ENCODE measurements at places on chromosomes 13 and 19. TPM values are rescaled to one million over a fixed set of nuclear protein-coding genes. Genes with fewer than 3 reads are reported as not detected.

GRCh38 chr19:31337008-31337914, 12.0 kb downstream of the TSHZ3 start:
- no peak overlapping the region for H3K4me3 ChIP-seq
- DNase-seq: peak; percentile 2
- H3K27me3 ChIP-seq: no peaks in the 10 kb centered on the region
- peaks cover 36% of the 10 kb centered on the region for H3K4me1 ChIP-seq

- H3K36me3 ChIP-seq: no peaks in the 10 kb centered on the region
- H3K4me1 ChIP-seq: peaks cover 25% of the 10 kb centered on the region
- H3K4me3 ChIP-seq: peak within 1 kb of the TSS; percentile 41
- DNase-seq: peak; percentile 70
- peak within 1 kb of the TSS; percentile 43 for H3K27ac ChIP-seq
Measured at GRCh38 chr19:46471116-46471733, at the start of gene PNMA8A. PNMA8A (minus strand) TSS chr19:46471563; CDS start chr19:46471035, 528 bp downstream.

The MAG gene
- total RNA-seq: 0.50 TPM

The ZNF723 gene
- total RNA-seq: not detected

DNA sequence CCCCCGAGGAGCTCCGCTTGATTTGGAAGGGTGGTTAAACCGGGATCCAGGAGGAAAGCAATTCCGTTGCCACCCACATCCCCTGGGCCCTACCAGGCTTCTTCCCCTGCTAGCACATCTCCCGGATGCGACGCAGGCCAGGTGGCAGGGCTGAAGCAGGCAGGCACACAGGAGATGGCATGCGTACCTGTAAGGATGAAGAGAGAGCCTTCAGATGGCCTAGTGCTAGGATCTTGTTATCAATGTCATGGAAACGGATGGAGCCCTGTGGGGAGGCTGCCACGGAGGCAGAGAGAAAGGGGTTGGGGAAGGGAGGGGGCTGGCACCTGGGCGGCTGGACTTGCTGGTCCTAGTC, 8.5 kb upstream of the SOX1 start:
- no peak overlapping the region for H3K27ac ChIP-seq
- no peaks in the 10 kb centered on the region for H3K36me3 ChIP-seq
- DNase-seq: no peak
- peaks cover 88% of the 10 kb centered on the region for H3K27me3 ChIP-seq
- no peaks in the 10 kb centered on the region for H3K4me1 ChIP-seq

- no peak overlapping the region for H3K4me3 ChIP-seq
- H3K4me1 ChIP-seq: peaks cover 18% of the 10 kb centered on the region
- no peaks in the 10 kb centered on the region for H3K36me3 ChIP-seq
- H3K27me3 ChIP-seq: peaks cover 4% of the 10 kb centered on the region
Measured at GRCh38 chr19:30671622-30672051, 299.5 kb downstream of the ZNF536 start.

The TRPM4 gene
- 6.8 TPM for total RNA-seq

DNA sequence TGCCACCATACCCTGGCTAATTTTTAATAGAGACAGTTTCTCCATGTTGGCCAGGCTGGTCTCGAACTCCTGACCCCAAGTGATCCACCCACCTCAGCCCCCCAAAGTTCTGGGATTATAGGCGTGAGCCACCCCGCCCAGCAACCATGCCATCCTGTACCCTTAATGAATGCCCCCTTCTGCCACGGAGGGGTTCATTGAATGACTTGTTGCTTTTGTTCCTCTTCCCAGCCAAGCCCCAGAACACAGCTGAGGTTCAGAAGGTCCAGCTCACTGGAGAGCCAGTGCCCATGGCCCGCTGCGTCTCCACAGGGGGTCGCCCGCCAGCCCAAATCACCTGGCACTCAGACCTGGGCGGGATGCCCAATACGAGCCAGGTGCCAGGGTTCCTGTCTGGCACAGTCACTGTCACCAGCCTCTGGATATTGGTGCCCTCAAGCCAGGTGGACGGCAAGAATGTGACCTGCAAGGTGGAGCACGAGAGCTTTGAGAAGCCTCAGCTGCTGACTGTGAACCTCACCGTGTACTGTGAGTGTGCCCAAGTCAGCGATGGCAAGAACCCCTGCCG, 6.0 kb downstream of the PVR start:
- H3K27me3 ChIP-seq: no peaks in the 10 kb centered on the region
- no peak overlapping the region for H3K27ac ChIP-seq
- no peak for DNase-seq
- peaks cover 86% of the 10 kb centered on the region for H3K36me3 ChIP-seq

DNA sequence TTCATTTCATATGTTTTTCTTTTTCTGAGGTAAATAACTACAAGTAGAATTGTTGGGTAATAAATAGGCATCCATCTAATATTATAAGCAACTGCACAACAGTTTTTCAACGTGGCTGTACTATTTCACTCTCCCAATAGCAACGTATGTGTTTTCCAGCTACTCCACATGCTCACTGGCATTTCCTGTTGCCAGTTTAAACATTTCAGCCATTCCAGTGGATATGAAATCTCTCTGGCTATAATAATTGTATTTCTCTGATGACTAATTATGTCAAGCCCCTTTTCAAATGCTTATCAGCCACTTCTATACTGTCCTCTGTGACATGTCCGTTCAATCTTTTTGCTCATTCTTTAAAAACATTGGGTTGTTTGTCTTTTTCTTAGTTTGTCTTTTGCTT, 26.8 kb upstream of the ALOX5AP start:
- no peak for DNase-seq
- H3K4me1 ChIP-seq: peaks cover 24% of the 10 kb centered on the region
- no peaks in the 10 kb centered on the region for H3K27me3 ChIP-seq
